ENCODE measurements at places on chromosomes 16 and 17.
A peak's percentile ranks its signal among the peaks of the same experiment; 100 is the strongest.

- no peak for DNase-seq
Measured at GRCh38 chr16:10868596-10869469, 8.2 kb upstream of the CIITA start.

DNA sequence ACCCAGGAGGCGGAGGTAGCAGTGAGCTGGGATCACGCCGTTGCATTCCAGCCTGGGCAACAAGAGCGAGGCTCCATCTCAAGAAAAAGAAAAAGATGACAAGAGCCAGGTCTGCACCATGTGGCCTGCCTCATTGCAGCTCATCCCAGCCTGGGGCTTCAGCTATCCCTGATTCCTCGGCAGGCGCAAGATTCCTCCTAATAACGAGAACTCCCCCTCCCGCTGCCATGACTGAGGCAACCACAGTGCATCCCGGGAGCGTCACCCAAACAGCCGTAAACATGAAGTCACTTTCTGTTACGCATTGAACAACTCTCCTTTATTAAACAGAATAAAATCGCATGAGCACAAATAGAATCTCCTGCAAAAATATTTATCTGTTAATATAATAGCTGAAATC is 120.6 kb downstream of the MGAT5B start:
- no peak for DNase-seq

- no peak for DNase-seq
Measured at GRCh38 chr16:72362476-72362875, 190.5 kb upstream of the PMFBP1 start.

GRCh38 chr17:40075201-40075941 is 12.6 kb downstream of the THRA start:
- DNase-seq = peak; percentile 72

DNA sequence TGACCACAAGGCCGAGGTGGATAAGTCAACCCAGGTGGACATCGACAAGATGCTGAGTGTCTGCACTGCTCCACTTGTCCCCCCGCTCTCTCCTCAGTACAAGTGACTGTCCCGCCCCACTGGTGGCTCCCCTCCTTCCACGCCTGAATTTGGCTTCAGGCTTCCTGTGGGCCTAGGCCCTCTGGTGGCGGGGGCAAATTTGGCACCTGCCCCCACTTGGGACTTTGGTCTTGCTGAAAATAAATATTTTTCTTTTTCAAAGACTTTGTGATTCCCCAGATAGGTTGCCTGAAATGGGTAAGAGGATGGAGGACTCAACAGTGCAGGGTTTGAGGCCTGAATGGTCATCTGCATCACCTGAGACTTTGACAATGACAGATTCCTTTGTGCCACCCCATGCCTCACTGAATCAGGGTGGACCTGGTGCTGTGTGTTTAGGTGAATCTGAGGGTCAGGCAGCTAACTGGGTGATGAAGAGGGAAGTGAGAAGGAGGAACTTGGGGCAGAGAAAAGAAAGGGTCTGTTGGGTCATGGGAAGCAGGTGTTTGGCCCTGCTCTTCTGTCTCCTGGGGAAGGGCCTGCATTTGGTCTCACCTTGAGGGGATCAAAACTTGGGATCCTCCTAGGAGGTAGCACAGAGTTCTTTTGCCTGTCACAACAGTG is 2.0 kb downstream of the C16orf86 start:
- no peak for DNase-seq

- no peak for DNase-seq
Measured at GRCh38 chr17:61323909-61324868, 75.5 kb upstream of the TBX2 start.

GRCh38 chr17:31598921-31599571 is 207.6 kb downstream of the RAB11FIP4 start:
- no peak for DNase-seq

DNA sequence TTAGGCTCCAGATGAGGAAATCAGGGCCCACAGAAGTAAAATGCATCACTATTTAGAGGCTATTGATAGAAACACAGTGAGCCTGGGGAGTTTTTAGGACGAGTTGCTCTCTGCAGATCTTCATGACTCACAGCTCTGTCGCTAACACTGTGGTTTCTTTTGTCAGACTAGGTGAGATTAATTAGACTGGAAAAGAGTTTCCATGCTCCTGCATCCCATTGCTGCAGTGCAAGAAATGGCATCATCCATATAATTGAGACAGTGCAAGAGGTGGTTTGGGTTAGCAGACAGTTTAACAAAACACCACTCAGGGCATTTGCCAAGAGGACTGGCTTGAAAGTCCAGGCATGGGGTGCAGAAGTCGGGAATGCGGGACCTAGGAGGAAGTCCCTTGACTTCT is 198.8 kb upstream of the CACNG5 start:
- no peak for DNase-seq

DNA sequence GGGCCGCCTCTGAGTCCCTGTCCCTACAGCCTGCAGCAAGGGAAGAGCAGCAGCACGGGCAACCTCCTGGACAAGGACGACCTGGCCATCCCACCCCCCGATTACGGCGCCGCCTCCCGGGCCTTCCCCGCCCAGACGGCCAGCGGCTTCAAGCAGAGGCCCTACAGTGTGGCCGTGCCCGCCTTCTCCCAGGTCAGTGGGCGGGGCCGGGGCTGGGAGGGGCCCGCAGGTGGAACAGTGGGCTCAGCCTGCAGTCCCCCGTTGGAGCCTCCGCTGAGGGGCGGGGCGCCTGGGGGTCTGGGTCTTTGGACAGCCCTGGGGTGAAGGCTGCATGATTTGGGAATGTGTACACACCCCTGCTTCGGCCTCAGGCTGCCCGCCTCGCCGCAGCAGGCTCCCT is 58.6 kb upstream of the PVALEF start:
- no peak for DNase-seq

DNA sequence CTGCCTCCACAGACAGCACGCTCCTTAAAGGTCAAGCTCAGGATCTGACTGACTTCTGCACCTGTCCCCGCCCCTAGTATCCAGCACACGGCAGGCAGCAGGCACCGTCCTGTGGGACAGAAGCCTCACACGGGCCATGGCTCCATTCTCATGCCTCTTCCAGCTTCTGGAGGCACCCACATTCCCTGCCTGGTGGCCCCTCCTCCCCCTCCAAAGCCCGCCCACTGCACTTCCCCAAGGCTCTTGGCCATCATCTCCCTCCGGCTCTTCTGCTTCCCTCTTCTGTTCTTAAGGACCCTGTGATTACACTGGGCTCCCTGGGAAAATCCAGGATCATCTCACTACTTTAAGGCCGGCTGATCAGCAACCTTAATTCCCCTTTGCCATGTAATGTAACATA is 3.5 kb downstream of the CANT1 start:
- DNase-seq = no peak

- DNase-seq = no peak
Measured at GRCh38 chr16:22296225-22297113, 740 bp upstream of the POLR3E start.

DNA sequence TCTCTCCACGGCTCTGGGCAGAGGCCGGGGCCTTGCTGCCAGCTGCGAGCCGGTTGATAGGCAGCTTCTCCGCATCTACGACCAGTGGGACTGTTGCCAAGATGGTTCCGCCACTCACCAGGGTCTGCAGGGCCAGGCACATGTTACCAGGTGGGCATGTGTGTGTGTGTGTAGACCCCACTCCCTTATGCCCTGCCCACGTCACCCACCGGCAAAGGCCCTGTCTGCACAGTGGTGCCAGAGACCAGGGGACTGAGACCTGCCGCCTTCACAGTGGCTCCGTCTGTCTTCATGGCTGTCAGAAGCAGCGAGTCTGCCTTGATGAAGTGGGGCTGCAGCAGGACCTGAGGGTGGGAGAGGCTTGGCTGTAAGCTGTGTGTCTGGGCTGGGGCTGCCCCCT is 17.7 kb downstream of the SREBF1 start:
- no peak for DNase-seq

DNA sequence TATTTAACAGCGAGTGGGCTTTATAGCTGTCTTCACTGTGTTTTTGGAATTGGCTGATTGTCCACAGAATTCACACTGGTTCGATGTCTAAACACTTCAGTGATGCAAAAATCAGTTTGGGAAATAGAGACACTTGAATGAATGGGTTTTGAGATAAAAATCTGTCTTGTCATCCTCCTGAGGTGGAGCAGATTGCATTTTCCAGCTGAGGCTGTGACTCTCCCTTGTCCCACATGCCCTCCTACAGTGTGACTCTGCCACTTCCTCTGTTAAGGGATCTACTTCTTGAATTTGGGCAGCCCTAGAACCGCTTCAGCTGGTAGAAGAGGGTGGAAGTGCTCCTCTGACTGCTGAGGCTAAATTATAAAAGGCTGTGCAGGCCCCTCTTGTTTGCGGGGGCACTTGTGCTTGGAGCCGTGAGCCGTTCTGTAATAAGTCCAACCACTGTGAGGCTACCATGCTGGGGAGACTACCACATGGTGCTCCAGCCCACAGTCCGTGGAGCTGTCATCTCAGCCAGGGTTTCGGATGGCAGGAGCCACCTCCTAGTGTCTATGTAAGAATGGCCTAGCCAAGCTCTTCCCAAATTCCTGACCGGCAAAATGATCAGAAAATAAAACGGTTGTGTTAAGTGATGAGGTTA is 175.9 kb downstream of the SPECC1 start:
- DNase-seq = no peak

- no peak for DNase-seq
Measured at GRCh38 chr17:69729944-69730343, 315.4 kb downstream of the MAP2K6 start.

DNA sequence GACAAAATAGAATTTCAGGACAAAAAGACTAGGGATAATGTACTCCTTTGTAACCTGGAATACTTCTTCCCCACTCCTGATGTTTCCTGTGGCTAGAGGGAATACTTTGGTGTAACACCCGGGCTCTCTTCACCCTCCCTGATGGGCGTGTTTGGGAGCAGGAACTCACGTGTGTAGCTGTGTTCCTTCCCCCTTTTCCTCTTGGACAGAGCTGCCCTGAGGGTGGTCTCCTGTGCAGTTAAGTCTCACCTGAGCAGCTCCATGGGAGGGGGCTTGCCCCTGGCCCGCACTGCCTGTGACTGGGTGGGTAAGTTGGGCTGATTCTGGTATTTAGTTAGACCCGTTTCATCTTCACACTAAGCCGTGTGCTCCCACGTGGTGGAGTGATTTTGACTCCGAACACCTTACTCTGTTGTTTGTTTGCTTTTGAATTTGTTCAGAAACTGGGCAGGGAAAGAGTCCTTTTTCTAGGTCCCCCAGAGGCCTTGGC is 87.9 kb downstream of the OR1D5 start:
- DNase-seq = no peak

DNA sequence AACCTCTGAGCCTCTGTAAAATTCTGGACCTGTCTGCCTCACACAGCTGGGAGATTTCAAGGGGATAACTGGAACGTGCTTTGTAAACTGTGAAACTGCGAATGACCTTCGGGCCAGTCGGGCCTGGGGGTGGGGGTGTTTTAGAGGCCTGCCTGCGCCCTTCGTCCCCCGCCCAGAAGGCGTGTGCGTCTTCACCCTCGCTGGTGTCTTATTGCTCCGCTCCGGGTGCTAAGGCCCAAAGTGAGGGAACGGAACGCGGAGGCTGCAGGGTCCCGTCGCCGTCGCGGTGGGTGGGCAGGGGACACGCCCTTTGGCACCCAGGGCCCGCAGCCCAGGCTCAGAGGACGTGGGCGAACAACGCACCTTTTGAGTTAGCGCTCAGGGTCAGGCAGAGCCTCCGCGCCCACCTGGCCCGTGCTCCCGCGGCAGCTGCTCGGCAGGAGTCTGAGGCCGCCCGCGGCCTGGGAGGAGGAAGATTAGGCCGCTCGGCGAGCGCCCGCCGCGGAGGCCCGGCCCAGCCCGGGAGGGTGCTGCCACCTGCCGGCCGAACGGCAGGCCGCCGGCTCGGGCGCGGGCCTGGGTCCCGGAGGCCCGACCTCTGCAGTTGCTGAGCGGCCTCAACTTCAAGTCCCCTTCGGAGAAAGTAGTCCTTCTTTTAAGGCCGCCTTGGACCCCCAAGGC is 29.7 kb downstream of the DCAKD start:
- peak; percentile 81 for DNase-seq

- no peak for DNase-seq
Measured at GRCh38 chr17:350706-351448, 1.7 kb downstream of the RPH3AL start.

DNA sequence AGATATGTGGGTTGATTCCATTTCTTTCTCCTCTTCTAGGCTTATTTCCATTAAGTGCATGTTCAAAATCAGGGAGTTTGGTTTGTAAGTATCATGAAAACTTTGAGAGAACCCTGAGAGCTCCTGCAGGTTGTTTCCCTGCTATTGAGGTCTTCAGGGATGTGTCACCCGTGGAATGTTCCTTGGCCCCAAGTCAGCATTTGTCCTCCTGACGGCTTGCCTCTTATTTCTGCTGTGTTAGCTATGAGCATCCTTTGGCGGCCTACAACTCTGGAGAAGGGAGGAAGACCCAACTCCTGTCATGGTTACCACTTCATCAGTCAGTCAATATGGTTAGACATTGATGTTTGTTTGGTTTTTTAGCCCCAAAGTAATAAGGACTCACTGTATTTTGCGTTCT is 180.8 kb downstream of the FTO start:
- no peak for DNase-seq

GRCh38 chr17:19766016-19766415 is 17.9 kb upstream of the ALDH3A1 start:
- DNase-seq = no peak

DNA sequence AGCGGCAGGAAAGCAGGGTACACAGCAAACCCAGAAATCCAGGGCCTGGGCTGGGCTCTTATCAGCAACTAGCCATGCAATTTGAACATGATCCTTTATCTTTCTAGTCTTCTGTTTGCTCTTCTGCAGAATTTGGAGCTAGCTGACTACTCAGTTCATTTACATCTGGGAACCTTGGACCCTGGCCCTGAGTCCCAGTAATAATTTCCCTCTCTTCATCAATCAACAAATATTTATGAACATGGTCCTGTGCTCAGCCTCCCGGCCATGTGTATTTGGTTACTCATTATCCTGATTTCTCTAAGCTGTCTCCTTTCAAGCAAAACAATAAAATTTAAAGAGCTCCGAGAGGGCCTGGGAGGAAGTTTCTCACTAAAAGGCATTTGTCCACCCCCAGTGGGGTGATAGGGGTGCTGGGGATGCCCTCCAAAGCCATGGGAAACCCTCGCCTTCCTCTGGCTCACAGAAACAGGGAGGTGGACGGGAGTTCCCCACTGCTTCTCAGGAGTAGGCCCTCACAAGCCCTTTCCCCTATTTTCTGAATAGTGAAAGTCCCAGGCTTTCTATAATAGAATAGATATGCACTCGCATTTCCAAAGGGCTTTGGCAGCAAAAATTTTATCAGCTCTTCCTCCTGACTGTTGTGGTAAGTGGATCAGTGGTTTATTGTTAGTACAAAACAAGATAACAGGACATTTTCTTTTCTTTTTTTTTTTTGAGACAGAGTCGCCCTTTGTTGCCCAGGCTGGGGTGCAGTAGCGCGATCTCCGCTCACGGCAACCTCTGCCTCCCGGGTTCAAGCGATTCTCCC is 6.9 kb upstream of the WDR59 start:
- no peak for DNase-seq

- DNase-seq = no peak
Measured at GRCh38 chr16:29779474-29779873, 1.4 kb downstream of the ZG16 start.

GRCh38 chr17:47218896-47219430 is 9.8 kb downstream of the MYL4 start:
- DNase-seq = no peak

All from stimulated activated CD4-positive, alpha-beta T cell treated with anti-CD3 and anti-CD28 coated beads, Interleukin-2, amount 100 ng/mL, for 48 hours (primary cell).